ENCODE measurements at places on chromosomes 5 and 9. TPM values are rescaled to one million over a fixed set of nuclear protein-coding genes. Genes with fewer than 3 reads are reported as not detected.

Gene NEUROG1
- not detected for total RNA-seq

Gene TAF11L4
- total RNA-seq: not detected

Gene PTGER4
- 314 TPM for total RNA-seq

Gene EQTN
- total RNA-seq: not detected

Gene MYO10
- 0.25 TPM for total RNA-seq

Gene STKLD1
- total RNA-seq: 0.72 TPM

Gene SELENOP
- 0.70 TPM for total RNA-seq

Gene BAAT
- not detected for total RNA-seq

Gene MEF2C
- total RNA-seq: 11.9 TPM

Gene ARHGAP26
- total RNA-seq: 21.3 TPM

Gene PCDHGA12
- not detected for total RNA-seq

Gene C5
- total RNA-seq: 1.9 TPM

Gene DDX31
- total RNA-seq: 15.5 TPM

Gene SHOC1
- total RNA-seq: not detected

Gene BDP1
- total RNA-seq: 37.8 TPM

Gene PSMB7
- total RNA-seq: 77.5 TPM

Measured in T-helper 17 cell (primary cell).